ENCODE measurements at places on chromosomes 5 and 9. TPM values are rescaled to one million over a fixed set of nuclear protein-coding genes. Genes with fewer than 3 reads are reported as not detected.

GRCh38 chr5:318931-319601, 2.4 kb upstream of the AHRR start:
- DNase-seq, result no peak
- H3K27ac ChIP-seq, result no peak overlapping the region
- H3K27me3 ChIP-seq, result peaks cover 14% of the 10 kb centered on the region
- H3K4me3 ChIP-seq, result no peak overlapping the region
- no peaks in the 10 kb centered on the region for H3K36me3 ChIP-seq

DNA sequence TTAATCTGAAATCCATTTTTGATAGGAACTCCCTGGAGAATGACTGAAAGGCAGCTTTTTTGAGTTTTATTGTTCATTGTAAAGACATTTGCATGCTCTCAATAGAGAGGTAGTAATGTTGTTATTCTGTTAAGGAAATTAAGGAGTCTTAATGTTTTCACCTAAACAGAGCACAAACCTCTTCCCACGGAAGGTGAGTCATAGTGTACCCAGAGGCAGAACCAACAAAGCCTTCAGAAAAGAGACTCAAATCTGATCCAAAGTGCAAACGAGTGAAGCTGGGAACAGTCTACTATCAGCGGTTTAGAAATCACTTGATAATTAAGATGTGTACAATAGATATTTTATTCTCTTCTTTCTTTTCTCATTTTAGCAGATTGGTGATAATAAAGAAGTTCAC, 470.5 kb downstream of the PLK2 start:
- no peaks in the 10 kb centered on the region for H3K36me3 ChIP-seq
- H3K27ac ChIP-seq, result no peak overlapping the region
- H3K4me1 ChIP-seq, result no peaks in the 10 kb centered on the region
- H3K27me3 ChIP-seq, result no peaks in the 10 kb centered on the region
- DNase-seq, result no peak
- H3K4me3 ChIP-seq, result no peak overlapping the region

DNA sequence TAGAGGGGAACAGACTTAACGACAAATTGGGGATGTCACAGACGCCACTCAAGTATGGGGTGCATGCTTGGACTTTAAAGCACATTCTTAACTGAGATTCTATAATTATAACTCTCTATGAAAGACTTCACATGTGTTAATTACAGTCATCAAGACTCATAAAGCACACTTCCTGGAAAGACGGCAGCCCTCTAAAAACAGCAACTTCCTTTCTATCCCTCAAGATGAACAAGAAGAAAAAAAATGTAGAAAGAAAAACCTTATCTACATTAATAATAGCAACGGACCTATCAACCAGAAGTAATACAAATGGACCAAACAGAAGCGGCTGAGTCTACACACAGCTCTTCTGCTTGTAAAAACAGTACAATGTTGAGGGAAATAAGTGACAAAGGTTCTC, 21.2 kb downstream of the GNAQ start:
- peaks cover 6% of the 10 kb centered on the region for H3K4me1 ChIP-seq
- H3K36me3 ChIP-seq, result no peaks in the 10 kb centered on the region
- no peak for DNase-seq
- no peak overlapping the region for H3K4me3 ChIP-seq
- H3K27me3 ChIP-seq, result no peaks in the 10 kb centered on the region
- no peak overlapping the region for H3K27ac ChIP-seq

DNA sequence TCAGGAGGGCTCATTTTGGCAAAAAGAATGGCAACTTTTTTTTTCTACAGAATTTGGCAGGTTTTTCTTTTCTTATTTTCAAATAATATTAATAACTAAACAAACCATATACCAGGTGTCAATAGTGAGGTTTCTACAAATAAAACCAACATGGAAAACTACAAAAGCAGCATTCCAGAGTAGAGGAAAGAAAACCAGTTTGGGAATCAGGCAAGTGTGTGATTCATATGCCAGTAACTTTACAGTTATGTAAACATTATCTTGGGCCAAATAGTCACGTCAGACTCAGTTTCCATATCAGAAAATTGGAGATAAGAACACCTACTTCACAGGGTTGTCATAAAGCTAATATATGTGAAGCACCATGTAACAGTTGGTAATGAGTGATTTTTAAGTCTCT, 51.7 kb downstream of the FBXW11 start:
- no peaks in the 10 kb centered on the region for H3K36me3 ChIP-seq
- H3K4me3 ChIP-seq, result no peak overlapping the region
- peaks cover 6% of the 10 kb centered on the region for H3K4me1 ChIP-seq
- no peak for DNase-seq

- no peak overlapping the region for H3K4me3 ChIP-seq
- H3K27me3 ChIP-seq, result no peaks in the 10 kb centered on the region
- H3K27ac ChIP-seq, result no peak overlapping the region
- H3K4me1 ChIP-seq, result no peaks in the 10 kb centered on the region
Measured at GRCh38 chr9:122939601-122940000, 1.2 kb upstream of the RABGAP1 start.

DNA sequence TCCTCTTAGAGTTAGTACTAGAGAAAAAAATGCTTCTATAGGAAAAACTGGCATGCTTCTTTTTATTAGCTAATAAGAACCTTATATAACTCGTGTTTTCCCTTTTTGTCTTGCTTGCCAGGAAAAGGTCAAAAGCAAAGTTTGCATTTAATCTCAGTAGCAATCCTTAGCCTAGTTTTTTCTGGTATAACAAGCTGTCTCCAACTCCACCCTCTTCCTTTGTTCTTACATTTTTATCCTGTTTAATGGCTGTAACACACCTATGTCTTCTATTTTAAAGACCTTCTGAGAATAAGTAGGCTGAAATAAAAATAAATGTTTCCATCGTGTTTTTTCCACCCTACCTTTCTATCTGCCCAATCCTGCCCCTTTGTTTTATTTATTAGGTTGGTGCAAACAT, 158.3 kb downstream of the SNCAIP start:
- H3K36me3 ChIP-seq, result no peaks in the 10 kb centered on the region
- no peaks in the 10 kb centered on the region for H3K27me3 ChIP-seq
- no peak overlapping the region for H3K4me3 ChIP-seq
- no peak overlapping the region for H3K27ac ChIP-seq

SLC24A2 gene
- 0.35 TPM for total RNA-seq

STING1 gene
- total RNA-seq, result 16.9 TPM

All from uterus (tissue), 4 donors.